ENCODE measurements at places on chromosomes 2 and 18.

DNA sequence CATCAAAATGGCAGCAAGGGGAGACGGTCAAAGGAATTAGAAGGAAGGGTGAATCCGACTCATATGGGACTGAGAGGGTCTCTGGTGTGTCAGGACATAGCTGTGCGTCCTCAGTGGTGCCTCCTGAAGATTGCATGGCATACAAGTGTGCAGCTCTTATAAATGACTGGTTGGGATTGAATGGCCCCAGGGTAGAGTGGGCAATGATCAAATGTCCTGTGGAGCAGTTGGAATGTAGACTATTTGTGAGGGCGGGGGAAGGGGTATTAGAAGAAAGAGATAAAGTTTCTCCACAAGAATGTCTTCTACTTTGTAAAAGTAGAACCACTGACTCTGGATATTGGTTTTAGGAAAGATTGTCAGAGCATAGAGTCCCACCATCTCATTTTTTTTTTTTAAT lies 24.6 kb downstream of the CTLA4 start:
- no peak for DNase-seq

DNA sequence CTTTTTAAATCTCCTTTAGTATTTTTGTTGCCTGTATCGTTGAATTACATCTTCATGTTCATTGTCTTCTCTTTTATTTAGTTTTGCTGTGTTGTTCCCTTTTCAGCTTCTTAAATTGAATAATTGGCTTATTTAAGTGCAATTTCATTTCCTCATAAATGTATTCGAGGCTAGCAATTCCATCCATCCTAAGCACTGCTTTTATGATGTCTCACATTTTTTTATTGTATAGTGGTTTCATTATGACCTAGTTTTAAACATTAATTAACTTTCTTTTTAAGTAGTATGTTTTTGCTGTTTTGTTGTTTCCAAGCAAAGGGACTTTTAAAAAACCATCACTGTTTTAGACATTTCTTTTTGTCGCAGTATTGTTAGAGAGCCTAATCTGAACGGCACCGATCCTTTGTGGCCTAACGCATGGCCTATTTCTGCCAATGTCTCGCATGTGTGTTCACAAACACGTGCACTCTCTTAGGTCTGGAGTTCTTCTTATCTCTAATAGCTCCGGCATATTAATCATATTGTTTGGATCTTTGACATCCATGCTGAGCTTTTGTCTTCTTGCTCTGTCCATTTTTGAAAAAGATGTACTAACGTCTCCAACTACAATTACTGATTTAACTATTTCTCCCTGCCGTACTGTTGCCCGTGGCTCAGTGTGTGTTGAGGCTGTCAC lies 59.6 kb upstream of the ZNF516 start:
- DNase-seq = no peak

DNA sequence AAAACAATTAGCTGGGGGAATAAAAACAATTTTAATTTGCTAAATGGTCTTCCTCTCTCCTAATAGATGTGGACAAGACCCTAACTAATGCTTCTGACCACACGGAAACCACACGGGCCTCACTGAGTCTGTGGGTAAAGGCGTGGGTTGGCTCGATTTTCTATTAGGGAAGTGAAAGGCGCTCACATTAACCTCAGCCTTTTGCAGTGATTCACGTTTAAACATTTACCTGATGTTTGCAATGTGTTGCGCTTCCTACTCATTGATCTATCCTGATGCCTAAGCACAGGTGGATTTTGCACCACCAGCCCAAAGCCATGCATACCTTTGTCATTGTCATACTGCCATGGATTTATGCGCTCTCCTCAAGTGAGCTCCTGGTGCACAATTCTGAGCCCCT lies 35.6 kb upstream of the NRP2 start:
- DNase-seq = no peak

GRCh38 chr2:42999391-42999841 lies 207.0 kb upstream of the HAAO start:
- DNase-seq = no peak

DNA sequence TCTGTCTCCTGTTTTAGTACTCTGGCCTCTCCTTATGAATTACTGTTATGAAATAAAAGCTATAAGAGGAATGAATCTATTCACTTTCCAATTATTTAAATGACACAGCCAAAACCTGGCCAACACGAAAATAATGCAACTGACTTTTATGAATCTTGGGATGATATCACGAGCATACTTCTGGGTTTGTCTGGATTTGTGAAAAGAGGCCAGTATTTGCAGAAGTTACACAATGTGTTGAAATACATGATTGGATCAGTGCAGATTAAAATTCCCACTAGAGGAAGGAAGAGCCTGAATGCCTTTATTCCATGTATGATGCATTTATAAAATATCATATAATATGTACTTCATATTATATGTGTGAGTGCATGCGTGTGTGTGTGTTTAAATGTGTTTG lies 418.2 kb downstream of the GRB14 start:
- DNase-seq = no peak

GRCh38 chr2:85160966-85161960 lies 28.1 kb downstream of the TCF7L1 start:
- DNase-seq = no peak

GRCh38 chr2:51410331-51410730 lies 378.4 kb upstream of the NRXN1 start:
- no peak for DNase-seq

DNA sequence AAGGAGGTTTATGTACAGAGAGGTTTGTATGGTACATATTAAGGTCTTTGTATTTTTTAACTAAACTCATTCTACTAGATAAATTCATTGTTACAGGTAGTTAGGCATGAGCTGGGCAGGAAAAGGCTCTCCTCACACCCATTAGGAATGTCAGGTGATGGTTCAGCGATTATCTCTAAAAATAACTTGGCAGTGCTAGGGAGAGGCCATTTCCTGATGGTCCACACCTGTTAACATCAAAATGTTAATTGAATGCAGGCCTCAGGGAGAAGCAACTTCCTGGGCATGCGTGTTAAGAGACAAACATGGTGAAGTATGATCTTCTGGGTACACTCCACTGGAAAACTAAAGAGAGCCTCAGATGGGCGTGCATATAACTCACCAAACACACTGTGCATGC lies 73.6 kb downstream of the ARL6IP6 start:
- no peak for DNase-seq

- DNase-seq = no peak
These were observed 115.4 kb upstream of the CCDC195 start for GRCh38 chr2:224831530-224831929.

GRCh38 chr2:109222422-109222821 lies 93.4 kb downstream of the SH3RF3 start:
- DNase-seq = no peak

- DNase-seq = no peak
These were observed 941.1 kb upstream of the FANCL start for GRCh38 chr2:59182249-59182648.

- no peak for DNase-seq
These were observed 48.7 kb downstream of the IMPA2 start for GRCh38 chr18:12029786-12030584.

GRCh38 chr18:9048808-9049494 lies 53.5 kb upstream of the NDUFV2 start:
- no peak for DNase-seq

- no peak for DNase-seq
These were observed 81.7 kb downstream of the SDC1 start for GRCh38 chr2:20143263-20143662.

DNA sequence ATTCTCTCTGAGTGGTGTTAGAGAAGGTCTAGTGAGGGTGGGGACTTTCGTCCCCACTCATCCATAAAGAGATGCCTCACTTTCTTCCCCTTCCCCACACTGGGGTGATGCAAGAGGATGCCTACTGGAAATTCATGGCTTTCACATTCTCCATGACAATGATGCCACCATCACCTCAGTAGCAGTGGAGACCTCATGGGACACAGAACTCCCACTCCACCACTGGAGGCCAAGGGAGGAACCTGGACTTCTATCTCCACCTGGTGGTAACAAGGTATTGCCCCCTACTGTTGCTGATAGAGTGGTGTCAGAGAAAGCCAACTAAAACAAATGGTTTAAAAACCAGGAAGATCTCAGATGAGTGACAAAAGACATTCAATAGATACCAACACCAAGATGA lies 110.9 kb downstream of the INHBB start:
- no peak for DNase-seq

GRCh38 chr18:32714571-32715148 lies 58.2 kb downstream of the KLHL14 start:
- DNase-seq = no peak

DNA sequence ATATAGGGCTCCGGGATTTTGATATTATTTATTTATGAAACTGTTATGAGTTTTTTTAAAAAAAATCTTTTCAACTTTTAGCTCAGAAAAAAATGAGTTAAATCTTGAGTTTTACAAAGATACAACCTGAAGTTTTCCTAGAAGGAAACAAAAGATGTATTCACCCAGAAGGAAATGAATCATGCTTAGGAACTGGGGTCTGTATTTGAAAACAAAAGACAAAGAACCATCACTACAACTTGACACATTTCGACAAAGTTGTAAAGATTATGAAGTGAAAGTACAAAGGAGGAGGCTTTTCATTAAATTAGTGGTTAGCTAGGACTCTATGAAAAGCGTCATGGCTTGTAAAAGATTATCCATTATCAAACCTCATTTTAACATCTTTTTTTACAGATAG lies 143.3 kb downstream of the PDE1A start:
- DNase-seq = no peak

GRCh38 chr2:101395545-101396315 lies 8.4 kb upstream of the CREG2 start:
- no peak for DNase-seq

- DNase-seq = no peak
These were observed 44.6 kb downstream of the FAM124B start for GRCh38 chr2:224357098-224357901.

DNA sequence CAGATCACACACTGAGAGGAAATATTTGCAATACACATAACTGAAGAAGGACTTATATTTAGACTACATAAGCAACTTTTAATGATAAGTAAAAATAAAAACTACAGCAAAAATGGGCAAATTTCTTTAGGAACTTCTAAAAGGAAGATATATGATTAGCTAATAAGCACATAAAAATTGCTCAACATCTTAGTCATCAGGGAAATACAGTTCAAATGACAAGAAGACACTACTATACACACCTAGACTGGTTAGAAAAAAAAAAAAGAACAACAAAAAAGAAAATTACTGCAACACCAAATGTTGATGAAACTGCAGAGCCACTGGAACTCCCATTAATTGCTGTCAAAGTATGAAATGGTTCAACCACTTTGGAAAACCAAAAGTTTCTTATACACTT lies 1247.5 kb upstream of the ACVR2A start:
- no peak for DNase-seq

DNA sequence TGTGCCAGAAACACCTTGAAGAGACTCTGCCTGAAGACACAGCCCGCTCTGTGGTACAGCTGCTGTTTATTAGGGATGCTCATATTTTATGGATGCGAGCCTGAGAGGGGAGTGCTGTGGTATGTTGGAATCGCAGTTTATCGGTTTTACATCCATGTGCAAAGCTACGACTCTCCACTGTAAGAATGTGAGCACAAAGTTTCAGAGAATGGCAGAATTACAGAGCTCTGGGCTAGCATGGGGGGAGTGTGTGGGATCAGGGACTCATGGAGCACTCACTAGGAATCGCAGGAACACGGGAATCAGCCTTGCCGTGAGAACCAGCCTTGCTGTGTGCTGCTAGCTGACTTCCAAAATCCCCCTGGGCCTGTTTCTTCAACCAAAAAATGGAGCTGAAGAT lies 199.9 kb downstream of the RNF144A start:
- no peak for DNase-seq

DNA sequence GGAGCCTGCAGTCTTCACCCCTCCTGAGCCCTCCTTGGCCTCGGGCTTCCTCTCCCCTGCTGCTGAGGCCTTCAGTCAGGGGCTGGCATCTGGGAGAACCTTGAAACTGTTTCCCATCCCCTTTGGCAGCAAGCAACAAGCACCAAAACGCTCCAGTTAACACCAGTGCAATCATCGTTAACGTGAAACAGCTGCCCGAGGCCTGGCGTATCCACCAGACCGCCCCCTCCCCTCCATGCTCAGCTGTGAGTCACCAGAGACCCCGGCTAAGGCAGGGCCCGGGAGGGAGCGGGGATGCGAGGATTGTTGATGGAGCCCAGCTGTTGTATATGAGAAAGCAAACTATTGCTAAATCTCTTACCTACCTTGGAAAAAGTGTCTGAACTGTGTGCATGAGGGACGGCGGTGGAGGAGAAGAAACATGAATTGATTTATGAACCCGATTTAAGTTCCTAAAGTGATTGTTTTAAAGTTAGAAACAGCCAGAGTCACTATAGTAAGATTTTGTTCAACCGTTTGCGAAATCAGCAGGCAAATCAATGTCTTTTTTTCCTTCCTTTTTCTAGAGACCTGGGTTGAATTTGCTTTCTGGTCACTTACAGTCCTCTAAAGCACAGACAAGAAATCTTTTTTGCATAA lies 5.2 kb downstream of the ZFP36L2 start:
- DNase-seq = no peak

DNA sequence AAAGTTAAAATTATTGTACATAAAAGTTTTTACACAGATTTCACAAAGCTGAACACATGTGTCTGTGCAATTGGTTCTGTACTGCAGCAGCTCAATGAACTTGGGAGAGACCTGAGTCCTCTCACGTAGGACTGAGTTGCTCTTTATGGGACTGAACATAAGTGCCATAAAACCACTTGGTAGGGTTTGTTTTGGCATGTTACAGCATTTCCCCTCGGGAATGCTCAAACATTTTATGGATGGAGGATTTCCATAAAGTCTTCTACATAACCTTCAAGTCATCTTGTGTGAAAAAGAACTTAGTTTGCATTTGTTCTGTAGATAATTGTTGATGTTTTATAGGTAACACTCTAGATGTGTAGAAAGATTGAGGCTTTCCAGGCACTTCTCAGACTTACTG lies 15.9 kb downstream of the LYPD6 start:
- no peak for DNase-seq

- no peak for DNase-seq
These were observed 626.1 kb downstream of the TMEM182 start for GRCh38 chr2:103387888-103388287.

- DNase-seq = no peak
These were observed 424.2 kb downstream of the TSN start for GRCh38 chr2:122179492-122180165.

DNA sequence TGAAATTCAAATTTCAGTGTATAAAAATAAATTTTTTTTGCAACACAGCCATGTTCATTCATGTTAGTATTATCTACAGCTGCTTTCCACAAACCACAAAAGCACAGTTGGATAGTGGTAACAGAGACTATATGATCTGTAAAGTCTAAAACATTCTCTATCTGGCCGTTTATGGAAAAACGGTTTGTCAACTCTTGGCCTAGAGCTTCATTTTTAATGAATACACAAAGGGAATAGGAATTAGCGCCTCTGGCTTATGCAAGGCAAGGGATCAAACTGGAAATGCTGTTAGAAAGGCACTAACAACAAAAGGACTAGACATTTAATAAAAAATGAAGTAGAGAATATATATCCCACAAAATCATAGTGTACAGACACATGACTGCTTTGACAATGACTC lies 211.9 kb downstream of the EXOC6B start:
- DNase-seq = no peak

- DNase-seq = no peak
These were observed 74.9 kb upstream of the APCDD1 start for GRCh38 chr18:10379522-10379921.

All from activated T-helper 1 cell treated with anti-CD3 and anti-CD28 coated beads, Interleukin-2, amount 50 U/mL, for 16 hours (primary cell).